ENCODE measurements at places on chromosomes 13 and 19.
A peak's percentile ranks its signal among the peaks of the same experiment; 100 is the strongest.

DNA sequence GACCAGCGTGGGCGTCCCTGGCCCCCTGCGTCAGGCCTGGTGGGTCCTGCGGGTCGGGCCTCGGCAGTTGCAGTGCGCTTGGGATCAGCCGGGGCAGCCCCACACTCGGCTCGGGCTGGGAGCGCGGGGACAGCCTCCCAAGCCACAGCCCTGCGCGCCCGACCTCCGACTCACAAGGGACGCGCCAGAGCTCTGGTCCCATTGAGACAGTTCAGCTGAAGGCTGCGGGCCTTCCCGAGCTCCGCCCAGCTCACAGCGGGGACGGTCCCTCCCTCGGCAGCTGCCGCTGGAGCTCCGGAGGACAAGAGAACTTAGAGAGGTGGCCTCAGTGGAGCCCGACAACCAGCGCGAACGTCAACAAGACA is 45.7 kb upstream of the ZNF730 start:
- DNase-seq: no peak

DNA sequence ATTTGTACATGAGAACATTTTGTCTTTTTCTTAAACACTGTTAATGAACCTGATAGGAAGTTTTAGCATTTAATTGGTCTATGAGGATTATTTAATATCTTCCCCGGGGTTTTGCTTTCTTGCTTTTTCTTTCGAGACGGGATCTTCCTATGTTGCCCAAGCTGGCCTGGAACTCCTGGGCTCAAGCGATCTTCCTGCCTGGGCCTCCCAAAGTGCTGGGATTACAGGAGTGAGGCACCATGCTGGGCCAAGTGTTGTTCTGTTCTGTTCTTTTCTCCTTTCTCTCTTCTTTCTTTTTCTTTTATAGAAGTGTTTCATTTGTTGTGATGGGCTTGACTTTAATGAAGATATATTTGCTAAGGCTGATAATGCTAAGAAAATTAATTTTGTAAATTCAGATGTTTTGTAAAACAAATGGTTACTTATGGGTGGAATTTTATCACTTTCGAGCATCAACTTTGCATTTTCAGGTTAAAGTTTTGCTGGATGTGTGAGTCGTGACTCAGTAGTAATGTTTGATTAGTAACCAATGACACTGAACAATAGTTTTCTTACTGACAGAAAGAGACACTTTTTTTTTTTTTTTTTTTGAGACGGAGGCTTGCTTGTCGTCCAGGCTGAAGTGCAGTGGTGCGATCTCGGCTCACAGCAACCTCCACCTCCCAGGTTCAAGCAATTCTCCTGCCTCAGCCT is 2.2 kb downstream of the PAN3 start:
- peak; percentile 42 for DNase-seq

DNA sequence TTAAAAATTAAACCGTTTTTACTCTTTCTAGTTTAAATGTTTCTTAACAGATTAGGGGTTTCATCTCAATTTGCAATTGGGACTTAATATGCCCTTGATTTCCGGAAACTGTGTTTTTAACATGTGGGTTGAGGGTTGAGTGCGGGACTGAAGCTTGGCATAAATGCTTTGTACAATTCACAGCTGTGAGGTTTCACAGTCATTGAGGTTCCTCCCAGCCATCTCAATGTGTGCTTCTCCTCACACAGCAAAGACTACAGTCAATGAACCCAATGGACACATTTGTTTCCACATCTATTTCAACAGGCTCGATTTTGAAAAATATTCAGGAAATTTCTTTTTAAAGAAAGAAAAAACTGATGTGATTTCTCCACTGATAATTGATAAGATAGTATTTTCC is 328.6 kb downstream of the TBC1D4 start:
- no peak for DNase-seq

DNA sequence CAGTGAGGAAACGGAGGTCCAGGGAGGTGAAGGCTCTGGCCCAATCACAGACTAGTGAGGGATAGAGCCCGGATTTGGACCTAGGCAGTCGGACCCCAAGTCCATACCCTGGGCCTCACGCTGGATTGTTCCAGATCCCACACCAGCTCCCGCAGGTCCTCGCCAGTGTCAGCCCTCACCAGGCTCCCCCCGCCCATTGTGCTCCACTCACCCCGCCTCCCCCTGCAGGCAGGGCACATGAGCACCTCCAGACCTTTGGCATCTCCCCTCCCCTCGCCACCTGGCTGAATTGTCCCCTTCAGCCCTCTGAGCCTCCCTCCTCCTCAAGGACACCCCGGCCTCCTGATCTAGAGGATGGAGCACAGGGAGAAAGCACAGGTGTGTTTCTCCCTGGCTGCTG is 152.4 kb downstream of the KATNAL1 start:
- no peak for DNase-seq

DNA sequence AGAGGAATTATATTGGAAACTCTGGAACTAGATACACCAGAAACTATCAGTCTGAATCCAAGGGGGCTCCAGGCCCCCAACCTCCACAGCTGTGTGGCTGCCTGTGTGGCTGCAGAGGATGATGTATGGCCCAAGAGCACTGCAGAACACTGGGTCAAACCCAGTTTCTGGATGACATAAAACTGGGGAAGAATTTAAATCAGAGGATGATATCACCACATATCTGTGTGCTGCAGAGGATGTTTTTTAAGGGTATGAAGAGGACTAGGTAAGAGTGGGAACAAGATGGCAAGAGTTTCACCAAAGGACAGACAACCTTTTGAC is 226.4 kb downstream of the SUCLA2 start:
- no peak for DNase-seq
